ENCODE measurements at places on chromosomes 1 and 21.

GRCh38 chr1:75135573-75136194, 1.5 kb downstream of the LHX8 start:
- DNase-seq: no peak

- no peak for DNase-seq
These were observed 1.5 kb downstream of the CEPT1 start for GRCh38 chr1:111141245-111142220.

DNA sequence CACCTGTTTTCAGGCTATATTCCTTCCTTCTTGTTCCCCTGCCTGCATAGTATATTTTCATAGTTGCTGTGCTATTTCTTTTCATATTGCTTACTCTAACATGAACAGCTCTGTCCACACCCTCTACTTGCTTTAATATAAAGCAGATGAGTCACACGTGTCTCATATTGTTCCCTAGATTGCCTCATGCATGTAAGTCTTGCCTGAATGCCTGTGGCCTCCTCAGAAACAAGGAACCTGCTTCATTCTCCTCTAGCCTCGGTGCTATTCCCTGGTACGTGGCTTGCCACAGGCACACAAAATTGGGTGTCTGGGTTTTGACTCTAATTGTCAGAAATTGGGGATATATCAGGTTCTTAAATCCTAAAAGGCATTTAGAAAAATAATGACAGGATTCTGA, 16.5 kb upstream of the PKP1 start:
- DNase-seq: no peak

GRCh38 chr1:98949621-98950020, 55.0 kb downstream of the PLPPR5 start:
- no peak for DNase-seq

DNA sequence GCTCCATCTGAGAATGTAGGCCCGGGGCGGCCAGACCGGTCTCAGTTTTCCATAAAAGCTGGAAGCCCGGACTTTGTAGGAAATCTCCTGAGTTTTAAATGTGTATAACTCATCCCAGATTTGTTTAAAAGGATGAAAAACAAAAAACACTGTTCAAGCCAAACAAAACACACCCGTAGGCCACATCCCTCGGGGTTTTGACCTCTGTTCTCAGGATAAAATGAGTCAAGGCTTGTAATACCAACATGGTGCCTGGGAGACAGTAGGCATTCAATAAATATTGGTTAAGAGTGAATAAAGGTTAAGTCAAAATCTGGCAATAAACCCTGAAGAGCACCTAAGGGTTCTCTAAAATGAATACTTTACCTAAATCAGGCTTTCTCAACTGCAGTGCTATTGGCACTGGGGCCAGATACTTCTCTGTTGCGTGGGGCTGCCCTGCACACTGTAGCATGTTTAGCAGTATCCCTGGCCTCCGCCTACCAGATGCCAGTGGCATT, 55.0 kb downstream of the KAZN start:
- DNase-seq: no peak

DNA sequence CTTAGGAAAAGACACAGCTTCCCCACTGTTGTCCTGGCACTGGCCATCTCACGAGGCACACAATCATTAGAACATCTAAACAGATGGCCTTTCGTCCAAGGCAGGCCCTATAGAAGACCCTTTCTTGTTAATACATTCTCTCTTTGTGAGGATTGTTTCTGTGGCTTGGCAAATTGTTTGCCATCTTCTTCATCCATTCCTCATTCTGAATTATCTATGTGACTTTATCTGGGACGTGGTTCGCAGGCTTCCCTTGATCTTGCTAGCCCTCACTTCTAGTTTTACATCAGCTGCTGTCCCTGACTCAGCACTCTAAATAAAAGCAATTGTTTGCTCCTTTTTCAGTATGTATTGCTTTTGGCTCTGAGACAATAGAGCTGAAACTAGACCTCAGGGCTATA, 101.1 kb upstream of the ZC3H11B start:
- no peak for DNase-seq

DNA sequence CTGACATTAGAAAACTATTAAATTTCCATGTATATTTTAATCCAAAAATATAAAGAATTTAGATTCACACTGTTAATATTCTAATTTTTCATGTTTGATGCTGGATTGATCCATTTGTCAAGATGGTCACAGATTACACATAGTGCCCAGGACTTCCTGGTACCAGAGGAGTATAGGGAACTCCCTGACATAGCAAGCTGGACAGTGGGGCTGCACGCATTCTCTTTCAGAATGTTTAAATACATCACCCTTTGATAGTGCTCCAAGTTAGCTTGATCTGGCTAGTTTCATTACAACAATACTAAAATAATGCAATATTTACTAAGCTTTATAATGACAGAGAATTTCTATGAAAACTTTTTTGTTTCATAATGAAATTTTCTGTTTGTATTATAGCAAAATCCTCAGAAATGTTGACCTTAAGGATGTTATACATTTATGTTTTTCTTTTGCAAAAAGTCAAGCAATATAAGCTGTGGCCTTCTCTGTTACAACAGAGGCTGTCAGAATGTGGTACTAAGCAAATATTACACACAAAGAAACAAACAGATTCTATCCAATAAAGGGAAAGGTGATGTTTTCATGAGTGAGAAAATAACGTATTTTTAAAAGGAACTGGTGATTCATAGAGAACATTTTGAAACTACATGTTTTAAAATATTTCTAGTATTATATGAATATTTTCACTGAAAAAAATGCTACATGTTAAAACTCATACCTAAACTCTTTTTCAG, 84.7 kb downstream of the SLC35F3 start:
- no peak for DNase-seq

DNA sequence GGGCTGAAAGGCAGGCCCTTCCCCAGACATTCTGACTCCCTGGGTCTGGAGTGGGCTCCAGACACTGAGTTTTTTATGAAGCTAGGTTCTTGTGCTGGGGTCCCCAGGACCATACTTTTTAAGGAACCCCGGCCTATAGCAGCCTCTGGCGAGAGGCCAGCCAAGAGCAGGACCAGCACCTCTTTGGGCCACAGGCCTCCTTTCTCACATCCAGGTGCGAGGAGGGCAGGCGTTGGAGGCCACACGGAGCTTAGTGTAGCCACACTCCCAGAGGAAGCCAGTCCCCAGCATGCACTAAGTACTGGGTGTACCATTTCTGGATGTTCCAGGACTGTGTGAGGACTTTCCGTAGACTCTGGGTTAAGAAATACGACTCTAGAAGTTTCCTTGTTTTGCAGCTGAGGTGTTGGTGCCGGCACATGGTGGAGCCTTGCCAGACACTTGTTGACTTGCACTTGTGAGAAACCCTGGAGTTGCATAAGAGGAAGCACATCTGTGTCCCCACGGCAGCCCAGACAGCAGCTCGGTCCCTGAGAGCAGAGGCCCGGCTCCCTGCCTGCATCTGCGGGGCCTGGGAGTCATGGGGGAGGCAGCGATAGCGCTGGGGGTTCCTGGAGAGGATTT, 122.2 kb upstream of the VAMP3 start:
- no peak for DNase-seq

GRCh38 chr1:159341736-159342135, 39.6 kb downstream of the FCER1A start:
- no peak for DNase-seq

GRCh38 chr1:214838351-214838750, 235.4 kb downstream of the CENPF start:
- DNase-seq: no peak

Data from stimulated activated CD4-positive, alpha-beta T cell treated with anti-CD3 and anti-CD28 coated beads, Interleukin-12 subunit alpha, Interleukin-12 subunit beta, amount 100 ng/mL, for 4 hours (primary cell).